Stimulated activated CD8-positive, alpha-beta memory T cell treated with anti-CD3 and anti-CD28 coated beads, Interleukin-12 subunit alpha, Interleukin-12 subunit beta, amount 100 ng/mL, for 1 hour (primary cell): ENCODE measurements at places on chromosomes 3 and 15.

DNA sequence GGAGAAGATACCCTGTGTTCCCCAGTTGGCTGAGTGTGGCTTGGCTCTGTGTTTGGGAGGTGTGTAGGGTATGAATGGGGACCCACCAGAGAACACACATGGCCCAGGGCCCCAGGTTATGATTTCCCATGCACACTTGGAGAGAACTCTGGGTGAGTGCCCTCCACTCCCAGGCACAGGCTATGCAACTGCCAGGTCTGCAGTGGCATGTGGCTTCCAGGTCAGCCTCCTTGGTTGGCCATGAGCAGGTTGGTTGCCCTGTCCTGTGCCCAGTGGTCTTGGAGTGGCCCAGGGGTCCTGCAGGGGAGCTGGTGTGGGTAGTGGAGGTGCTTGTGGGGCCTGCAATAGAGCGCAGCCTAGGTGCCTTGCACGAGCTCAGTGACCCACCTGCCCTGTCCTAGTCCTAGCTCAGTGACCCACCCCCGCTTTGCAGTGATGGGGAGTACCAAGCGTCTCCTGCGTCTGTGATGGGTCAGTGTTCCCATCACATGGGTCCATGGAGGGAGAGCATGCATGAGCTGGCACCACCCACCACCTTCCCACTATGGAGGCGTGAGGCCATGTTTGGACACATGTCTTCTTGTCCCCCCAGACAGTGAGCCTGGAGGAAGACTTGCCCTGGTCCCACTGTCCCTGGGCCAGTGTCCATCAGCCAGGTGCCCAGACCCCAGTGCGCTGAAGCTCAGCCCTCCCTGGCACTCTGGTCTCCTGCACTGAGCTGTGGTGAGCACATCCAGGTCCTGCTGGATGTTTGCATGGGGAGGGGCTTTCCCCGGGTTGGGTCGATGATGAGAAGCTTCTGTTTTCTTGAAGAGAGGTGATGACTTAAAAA lies 217.3 kb downstream of the SNRPN start:
- no peak for DNase-seq

DNA sequence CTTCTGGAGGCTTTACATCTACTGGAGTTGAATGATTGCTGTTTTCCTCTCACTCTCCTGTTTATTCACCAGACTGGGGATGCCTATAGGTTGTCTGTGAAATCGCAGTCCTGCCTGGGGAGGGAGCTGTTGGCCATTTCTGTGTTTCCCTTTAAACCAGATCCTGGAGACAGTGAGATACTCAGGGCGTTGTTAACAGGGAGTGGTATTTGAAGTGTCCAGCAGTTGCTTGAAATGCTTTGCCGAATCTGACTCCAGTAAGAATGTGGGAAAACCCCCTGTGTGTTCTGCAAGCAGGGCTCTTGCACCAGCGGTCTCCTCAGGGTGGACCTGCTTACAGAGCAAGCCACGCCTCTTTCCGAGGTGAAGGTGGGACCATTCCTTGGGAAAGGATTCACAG lies 4.3 kb upstream of the LRRK1 start:
- DNase-seq, result no peak

DNA sequence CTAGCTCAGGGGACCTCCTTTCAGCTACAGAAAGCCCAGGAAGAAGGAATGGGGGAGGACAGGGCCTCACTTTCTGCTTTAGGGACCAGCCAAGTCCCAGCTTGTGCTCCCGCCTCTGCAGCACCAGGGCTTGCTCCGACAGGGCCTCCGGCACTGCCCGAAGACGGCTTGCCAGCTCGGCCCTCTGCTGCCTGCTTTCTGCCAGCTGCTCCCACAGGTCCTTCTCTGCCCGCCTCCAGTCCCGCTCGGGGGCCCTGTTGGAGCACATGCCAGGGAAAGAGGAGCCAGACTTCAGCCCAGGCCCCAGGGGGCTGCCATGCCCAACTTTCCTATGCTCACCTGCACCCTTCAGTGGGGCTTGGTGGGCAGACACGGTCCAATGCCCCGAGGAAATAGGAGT lies 4.3 kb upstream of the CLK3 start:
- no peak for DNase-seq

GRCh38 chr15:48962662-48963523 lies 826 bp downstream of the SHC4 start:
- no peak for DNase-seq

- DNase-seq, result no peak
Observed at GRCh38 chr3:4523710-4524698, 30.9 kb downstream of the ITPR1 start.

DNA sequence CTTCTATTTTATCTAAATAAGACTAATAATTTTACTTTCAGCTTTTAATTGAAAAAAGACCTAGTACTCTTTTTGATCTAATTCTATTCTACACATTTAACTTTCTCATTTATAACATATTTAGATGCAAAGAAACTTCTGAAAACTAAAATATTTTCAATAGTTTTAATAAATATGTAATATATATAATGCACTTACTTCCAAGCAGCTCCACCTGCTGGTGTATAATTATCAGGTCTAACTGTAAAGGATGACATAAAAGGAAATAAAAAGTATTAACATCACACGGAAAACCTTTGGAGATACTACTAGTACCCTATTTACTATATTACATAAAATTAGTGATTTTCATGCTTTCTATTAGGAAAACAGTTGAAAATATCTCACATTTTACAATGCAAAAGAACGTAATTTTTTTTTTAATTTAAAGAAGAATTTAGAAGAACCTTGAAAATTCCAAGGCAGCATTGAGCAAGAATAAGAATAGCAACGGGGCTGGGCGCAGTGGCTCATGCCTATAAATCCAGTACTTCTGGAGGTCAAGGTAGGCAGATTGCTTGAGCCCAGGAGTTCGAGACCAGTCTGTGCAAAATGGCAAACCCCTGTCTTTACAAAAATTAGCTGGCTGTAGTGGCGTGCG lies 10.2 kb downstream of the PLSCR5 start:
- no peak for DNase-seq

GRCh38 chr3:182133752-182134151 lies 422.0 kb downstream of the SOX2 start:
- no peak for DNase-seq

- no peak for DNase-seq
Observed at GRCh38 chr3:191775451-191776233, 314.7 kb downstream of the PYDC2 start.

GRCh38 chr3:111764645-111765091 lies 94.4 kb upstream of the PHLDB2 start:
- DNase-seq, result no peak

- DNase-seq, result no peak
Observed at GRCh38 chr3:64539451-64540196, 148.2 kb downstream of the ADAMTS9 start.

DNA sequence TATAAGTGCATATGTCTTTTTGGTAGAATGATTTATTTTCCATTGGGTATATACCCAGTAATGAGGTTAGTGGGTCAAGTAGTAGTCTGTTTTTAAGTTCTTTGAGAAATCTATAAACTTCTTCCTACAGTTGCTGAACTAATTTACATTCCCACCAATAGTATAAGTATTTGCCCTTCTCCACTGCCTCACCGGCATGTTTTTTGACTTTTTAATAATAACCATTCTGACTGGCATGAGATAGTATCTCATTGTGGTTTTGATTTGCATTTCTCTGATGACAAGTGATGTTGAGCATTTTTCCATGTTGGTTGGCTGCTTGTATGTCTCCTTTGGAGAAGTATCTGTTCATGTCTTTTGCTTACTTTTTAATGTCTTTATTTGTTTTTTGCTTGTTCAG lies 94.1 kb upstream of the TP63 start:
- DNase-seq, result no peak

DNA sequence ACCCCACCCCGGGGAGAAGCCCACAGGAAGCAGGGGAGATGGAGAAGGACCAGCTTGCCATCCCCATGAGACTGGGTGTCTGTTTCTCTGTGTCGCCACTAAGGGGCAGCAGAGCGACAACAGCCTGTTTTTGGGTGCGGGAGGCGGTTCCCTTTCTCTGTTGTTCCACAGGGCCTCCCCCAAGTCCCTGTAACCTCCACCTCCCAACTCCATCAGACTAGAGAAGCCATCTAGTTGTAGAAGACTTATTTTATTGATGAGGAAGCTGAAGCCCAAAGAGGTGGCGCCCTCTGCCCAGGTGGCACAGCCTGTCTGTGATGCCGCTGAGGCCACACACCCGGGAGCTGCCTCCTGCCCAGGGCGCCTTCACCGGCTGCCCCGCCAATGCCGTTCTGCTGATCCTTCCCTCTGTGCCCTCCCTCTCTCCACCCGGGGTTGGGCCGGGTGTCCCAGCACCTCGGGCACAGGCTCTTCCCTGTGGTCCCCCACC lies 3.9 kb upstream of the CCDC9B start:
- peak; percentile 59 for DNase-seq

GRCh38 chr3:150675587-150675986 lies 28.1 kb downstream of the ERICH6 start:
- DNase-seq, result no peak

GRCh38 chr3:107662124-107662507 lies 139.4 kb downstream of the BBX start:
- DNase-seq, result no peak

DNA sequence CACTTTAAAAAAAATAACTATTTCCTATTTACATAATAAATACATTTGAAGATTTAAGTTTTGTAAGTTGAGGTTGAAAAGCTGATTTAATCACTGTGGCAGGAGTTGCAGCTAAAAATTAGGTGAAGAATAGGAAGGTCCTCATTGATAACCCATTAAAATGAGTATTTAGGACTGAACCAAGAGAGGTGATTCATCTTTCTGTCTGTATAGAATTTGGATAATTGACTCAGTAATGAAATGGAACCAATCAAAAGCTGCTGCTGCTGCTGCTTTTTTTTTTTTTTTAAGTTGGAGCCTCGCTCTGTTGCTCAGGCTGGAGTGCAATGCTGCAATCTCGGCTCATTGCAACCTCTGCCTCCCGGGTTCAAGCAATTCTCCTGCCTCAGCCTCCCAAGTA lies 190.5 kb downstream of the KLHL25 start:
- DNase-seq, result no peak

- peak; percentile 63 for DNase-seq
Observed at GRCh38 chr3:196537319-196537984, 22.3 kb upstream of the SMCO1 start.
